Suprapubic skin (tissue), 4 donors: ENCODE measurements at places on chromosomes 1 and 21.

- H3K27ac ChIP-seq = peak within 1 kb of the TSS; percentile 8
- peaks cover 3% of the 10 kb centered on the region for H3K4me1 ChIP-seq
- no peaks in the 10 kb centered on the region for H3K36me3 ChIP-seq
- no peak for DNase-seq
- H3K4me3 ChIP-seq = no peak within 1 kb of the TSS
- H3K27me3 ChIP-seq = no peaks in the 10 kb centered on the region
Observed at GRCh38 chr21:34511787-34512455, at the start of gene KCNE1. KCNE1 (minus strand) TSS chr21:34512210; CDS start chr21:34449634, 62,576 bp downstream.

DNA sequence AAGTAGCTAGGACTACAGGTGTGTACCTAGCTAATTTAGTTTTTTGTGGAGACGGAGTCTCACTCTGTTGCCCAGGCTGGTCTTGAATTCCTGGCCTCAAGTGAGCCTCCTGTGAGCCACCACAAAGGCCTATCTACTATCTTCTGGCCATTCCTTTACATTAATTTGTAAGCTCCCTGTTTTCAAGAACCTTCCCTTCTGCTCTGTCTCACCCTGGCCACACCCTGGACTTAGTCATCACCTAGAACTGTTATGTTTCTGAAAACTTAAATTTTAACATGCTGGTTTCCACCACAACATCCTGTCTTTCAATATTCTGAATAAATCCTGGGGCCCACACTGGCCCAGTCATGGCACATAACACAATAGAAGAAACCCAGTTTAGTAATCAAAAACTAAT is 4.9 kb upstream of the B4GALT3 start:
- H3K36me3 ChIP-seq = no peaks in the 10 kb centered on the region
- no peak for DNase-seq
- H3K27ac ChIP-seq = no peak overlapping the region
- H3K27me3 ChIP-seq = no peaks in the 10 kb centered on the region
- H3K4me1 ChIP-seq = peaks cover 56% of the 10 kb centered on the region

DNA sequence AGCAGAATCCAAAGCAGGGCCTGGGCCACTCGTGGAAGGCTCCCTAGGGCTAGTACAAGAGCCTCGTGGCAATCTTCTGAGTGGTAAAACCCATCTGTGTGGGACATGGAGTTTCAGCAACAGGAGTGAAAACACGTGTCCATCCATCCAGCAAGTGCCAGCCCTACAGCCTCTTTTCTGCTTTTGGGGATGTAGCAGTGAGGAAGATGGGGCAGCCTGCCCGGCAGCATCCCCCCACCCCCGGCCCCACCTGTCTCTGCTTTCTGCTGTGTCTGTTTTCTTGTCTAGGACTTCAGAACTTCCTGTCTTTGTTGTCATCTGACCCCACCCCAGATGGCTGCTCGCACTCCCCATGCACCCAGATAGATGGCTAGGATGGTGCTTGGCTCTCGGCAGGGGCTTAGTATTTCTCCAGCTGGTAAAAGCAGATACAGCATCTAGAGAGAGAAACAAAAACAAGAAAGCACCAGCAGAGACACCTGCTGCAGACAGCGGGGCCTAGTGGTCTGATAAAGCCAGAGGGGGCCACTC is 1.5 kb downstream of the CPTP start:
- H3K4me3 ChIP-seq = peak overlapping the region; percentile 90
- DNase-seq = no peak
- H3K4me1 ChIP-seq = peaks cover 56% of the 10 kb centered on the region
- peaks cover 21% of the 10 kb centered on the region for H3K36me3 ChIP-seq
- peak overlapping the region; percentile 89 for H3K27ac ChIP-seq

DNA sequence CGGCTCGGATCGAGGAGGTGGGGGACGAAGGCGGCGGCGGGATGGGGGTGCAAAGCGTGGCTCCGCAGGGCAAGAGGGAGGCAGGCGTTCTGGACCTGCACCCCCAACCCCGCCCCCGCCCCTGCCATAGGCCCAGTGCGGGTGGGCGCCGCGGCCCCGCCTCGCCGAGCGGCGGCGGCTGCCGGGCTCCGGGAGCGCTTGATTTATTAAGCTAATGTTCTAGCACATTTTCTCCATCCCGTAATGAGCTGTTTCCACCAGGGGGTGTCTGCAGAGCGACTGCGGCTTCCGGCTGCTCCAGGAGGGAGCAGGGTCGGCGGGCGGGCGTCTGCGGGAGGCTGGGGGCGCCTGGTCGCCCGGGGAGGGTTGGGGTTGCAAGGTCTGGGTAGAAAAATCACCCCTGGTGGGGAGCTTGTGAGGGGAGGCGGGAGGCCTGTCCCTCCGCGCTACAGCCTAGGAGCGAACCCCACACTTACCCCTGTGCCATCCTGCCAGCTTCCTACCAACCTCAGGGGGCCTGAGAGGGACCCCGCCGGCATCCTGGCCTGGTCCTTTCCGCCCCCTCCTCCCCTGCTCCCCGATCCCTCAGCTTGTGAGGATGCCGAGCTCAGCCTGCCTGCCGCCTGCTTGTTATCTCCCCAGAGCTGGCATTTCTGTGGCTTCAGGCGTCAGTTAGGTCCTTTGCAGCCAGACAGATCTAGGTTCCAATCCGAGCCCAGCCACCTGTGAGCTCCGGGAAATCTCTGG is 48.5 kb upstream of the ACOT11 start:
- no peaks in the 10 kb centered on the region for H3K36me3 ChIP-seq
- DNase-seq = no peak
- H3K4me1 ChIP-seq = peaks cover 13% of the 10 kb centered on the region
- no peak overlapping the region for H3K27ac ChIP-seq
- peak overlapping the region; percentile 44 for H3K4me3 ChIP-seq

- no peaks in the 10 kb centered on the region for H3K36me3 ChIP-seq
- H3K27me3 ChIP-seq = no peaks in the 10 kb centered on the region
- H3K4me3 ChIP-seq = no peak overlapping the region
- DNase-seq = no peak
- H3K4me1 ChIP-seq = peaks cover 19% of the 10 kb centered on the region
Observed at GRCh38 chr21:39105836-39106235, 77.4 kb downstream of the PSMG1 start.

- no peak for DNase-seq
- H3K4me1 ChIP-seq = peaks cover 25% of the 10 kb centered on the region
- no peak overlapping the region for H3K4me3 ChIP-seq
- no peaks in the 10 kb centered on the region for H3K27me3 ChIP-seq
- H3K36me3 ChIP-seq = no peaks in the 10 kb centered on the region
Observed at GRCh38 chr1:15286452-15286851, 39.4 kb downstream of the FHAD1 start.

GRCh38 chr1:213127074-213127473 is 76.0 kb downstream of the RPS6KC1 start:
- no peak for DNase-seq
- no peak overlapping the region for H3K27ac ChIP-seq
- no peaks in the 10 kb centered on the region for H3K27me3 ChIP-seq
- H3K36me3 ChIP-seq = no peaks in the 10 kb centered on the region

GRCh38 chr1:58829866-58830265 is 46.0 kb upstream of the JUN start:
- peaks cover 4% of the 10 kb centered on the region for H3K4me1 ChIP-seq
- DNase-seq = no peak
- no peak overlapping the region for H3K27ac ChIP-seq

- no peak overlapping the region for H3K27ac ChIP-seq
- DNase-seq = no peak
- no peaks in the 10 kb centered on the region for H3K36me3 ChIP-seq
- H3K27me3 ChIP-seq = no peaks in the 10 kb centered on the region
- no peak overlapping the region for H3K4me3 ChIP-seq
Observed at GRCh38 chr1:215710036-215710898, 143.2 kb downstream of the KCTD3 start.

DNA sequence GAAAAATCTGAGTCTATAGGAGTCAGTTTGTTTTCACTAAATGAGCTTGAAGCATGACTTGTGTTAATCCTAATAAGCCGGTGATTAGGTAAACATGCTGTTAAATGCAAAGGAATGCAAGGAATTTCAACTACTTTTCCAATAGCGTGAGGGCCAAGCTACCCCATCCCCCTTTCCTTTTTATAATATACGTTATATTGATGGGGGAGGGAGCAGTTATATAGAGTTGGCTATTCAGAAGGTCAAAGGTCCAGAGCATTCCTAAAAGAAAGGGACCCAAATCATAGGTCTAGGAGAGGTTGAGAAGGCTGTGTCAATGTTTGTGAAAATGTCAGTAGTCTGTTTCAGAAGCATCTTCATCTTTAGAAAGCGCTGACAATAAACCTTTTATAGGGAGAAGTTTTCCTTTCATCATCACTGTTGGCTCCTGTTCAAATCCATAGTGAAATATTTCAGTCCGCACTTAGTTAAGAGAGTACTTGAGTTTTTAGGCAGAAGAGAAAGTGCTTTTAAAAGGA is 3.8 kb downstream of the CCN1 start:
- peaks cover 14% of the 10 kb centered on the region for H3K36me3 ChIP-seq
- no peak overlapping the region for H3K27ac ChIP-seq
- H3K27me3 ChIP-seq = no peaks in the 10 kb centered on the region
- H3K4me1 ChIP-seq = peaks cover 16% of the 10 kb centered on the region
- DNase-seq = no peak
- H3K4me3 ChIP-seq = peak overlapping the region; percentile 84

- no peaks in the 10 kb centered on the region for H3K27me3 ChIP-seq
- peak overlapping the region; percentile 96 for H3K27ac ChIP-seq
- DNase-seq = no peak
- no peaks in the 10 kb centered on the region for H3K36me3 ChIP-seq
- H3K4me1 ChIP-seq = peaks cover 47% of the 10 kb centered on the region
- H3K4me3 ChIP-seq = peak overlapping the region; percentile 91
Observed at GRCh38 chr1:85199667-85200462, 951 bp downstream of the SYDE2 start.

DNA sequence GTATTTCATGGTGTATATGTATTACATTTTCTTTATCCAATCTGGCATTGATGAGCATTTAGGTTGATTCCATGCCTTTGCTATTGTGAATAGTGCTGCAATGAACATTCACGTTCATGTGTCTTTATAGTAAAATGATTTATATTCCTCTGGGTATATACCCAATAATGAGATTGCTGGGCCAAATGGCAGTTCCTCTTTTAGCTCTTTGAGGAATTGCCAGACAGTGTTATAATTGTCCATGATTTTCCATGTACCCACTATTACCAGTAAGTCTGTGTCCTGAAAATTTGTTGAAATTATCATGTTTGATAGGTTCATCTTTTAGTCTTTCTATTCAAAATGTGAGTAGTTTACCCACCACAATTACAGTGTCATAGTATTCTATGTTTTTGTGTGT is 34.4 kb downstream of the SLC9C2 start:
- DNase-seq = no peak
- no peak overlapping the region for H3K4me3 ChIP-seq
- H3K27me3 ChIP-seq = no peaks in the 10 kb centered on the region

- H3K4me1 ChIP-seq = no peaks in the 10 kb centered on the region
- no peak for DNase-seq
- H3K36me3 ChIP-seq = no peaks in the 10 kb centered on the region
- no peak overlapping the region for H3K27ac ChIP-seq
- no peak overlapping the region for H3K4me3 ChIP-seq
- H3K27me3 ChIP-seq = no peaks in the 10 kb centered on the region
Observed at GRCh38 chr1:61506944-61507500, 217.9 kb downstream of the TM2D1 start.

DNA sequence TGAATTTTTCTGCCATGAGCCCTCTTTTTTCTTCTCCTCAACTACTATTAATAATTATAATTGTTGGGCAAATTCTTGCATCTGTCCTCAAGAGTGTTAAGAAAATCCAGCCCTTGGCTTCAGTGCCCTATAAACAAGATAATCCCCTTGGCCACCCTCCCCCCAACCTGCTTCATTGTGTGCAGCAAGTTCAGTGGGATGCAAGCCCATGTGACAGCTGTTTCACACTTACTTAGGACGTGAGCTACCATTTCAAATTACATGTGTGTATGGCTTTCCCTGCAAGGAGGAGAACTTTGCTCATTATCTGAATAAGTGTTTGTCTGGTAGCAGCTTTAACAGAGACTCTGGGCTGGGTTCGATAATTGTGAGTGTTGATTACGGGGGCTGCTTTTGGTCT is 276.2 kb downstream of the CACNA1E start:
- H3K4me3 ChIP-seq = no peak overlapping the region
- no peaks in the 10 kb centered on the region for H3K4me1 ChIP-seq
- H3K27ac ChIP-seq = no peak overlapping the region
- no peak for DNase-seq

DNA sequence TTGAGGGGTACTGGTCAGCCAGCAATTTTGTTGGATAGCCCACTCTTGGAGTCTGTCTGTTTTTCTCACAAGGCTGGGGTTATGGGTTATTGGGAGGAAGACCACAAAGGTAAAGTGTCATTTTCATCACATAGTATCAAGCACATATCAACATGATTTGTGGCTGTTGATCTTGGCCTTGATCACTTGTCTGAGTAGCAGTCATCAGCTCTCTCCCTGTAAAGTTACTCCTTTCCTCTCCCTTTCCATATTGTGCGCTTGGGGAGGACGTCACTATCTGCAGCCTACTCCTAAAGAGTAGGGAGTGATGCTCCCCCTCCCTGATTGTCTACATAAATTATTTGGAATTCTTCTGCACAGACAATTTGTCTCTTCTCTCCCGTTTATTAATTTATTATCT is 1.8 kb upstream of the ZNF362 start:
- no peaks in the 10 kb centered on the region for H3K36me3 ChIP-seq
- no peak overlapping the region for H3K4me3 ChIP-seq
- H3K27ac ChIP-seq = no peak overlapping the region
- no peaks in the 10 kb centered on the region for H3K27me3 ChIP-seq

GRCh38 chr1:225350872-225351271 is 77.0 kb downstream of the LBR start:
- H3K4me1 ChIP-seq = no peaks in the 10 kb centered on the region
- H3K27me3 ChIP-seq = no peaks in the 10 kb centered on the region
- no peak for DNase-seq
- no peak overlapping the region for H3K27ac ChIP-seq

- H3K27ac ChIP-seq = no peak overlapping the region
- DNase-seq = no peak
- no peak overlapping the region for H3K4me3 ChIP-seq
- no peaks in the 10 kb centered on the region for H3K27me3 ChIP-seq
Observed at GRCh38 chr1:197683895-197684553, 91.3 kb downstream of the DENND1B start.

DNA sequence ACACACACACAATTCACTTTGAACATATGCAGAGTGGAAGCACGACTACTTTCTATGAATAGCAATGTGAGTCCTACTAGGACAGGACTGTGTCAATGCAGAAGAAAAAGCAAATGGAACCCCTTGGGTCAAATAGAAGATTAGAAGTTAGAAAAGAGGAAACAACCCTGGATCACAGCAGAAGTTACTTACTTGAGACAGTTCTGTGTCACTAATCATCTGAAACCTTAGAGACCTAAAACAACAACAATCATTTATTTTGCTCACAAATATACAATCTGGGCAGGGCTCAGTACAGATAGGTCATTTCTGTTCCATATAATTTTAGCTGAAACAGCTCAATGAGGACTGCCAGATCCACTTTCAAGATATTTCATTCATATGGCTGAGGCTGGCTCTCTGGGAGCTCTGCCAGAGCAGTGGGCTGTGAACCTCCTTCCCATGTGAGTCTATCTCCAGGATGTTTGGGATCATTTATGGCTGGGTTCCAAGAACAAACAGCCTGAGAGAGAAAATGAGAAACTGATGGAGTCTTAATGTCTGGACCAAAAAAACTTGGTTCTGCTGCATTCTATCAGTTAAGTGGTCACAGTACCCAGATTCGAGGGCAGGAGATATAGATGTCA is 42.5 kb upstream of the IL10 start:
- H3K27ac ChIP-seq = no peak overlapping the region
- H3K36me3 ChIP-seq = no peaks in the 10 kb centered on the region
- H3K27me3 ChIP-seq = no peaks in the 10 kb centered on the region
- H3K4me1 ChIP-seq = no peaks in the 10 kb centered on the region
- H3K4me3 ChIP-seq = no peak overlapping the region
- no peak for DNase-seq

GRCh38 chr1:109094377-109094803 is 3.8 kb downstream of the TMEM167B start:
- peaks cover 61% of the 10 kb centered on the region for H3K4me1 ChIP-seq
- no peak overlapping the region for H3K4me3 ChIP-seq
- H3K27me3 ChIP-seq = no peaks in the 10 kb centered on the region
- DNase-seq = no peak
- H3K27ac ChIP-seq = no peak overlapping the region
